Cortex of kidney (tissue), 1 donor: ENCODE measurements at places on chromosomes 11 and 22.

DNA sequence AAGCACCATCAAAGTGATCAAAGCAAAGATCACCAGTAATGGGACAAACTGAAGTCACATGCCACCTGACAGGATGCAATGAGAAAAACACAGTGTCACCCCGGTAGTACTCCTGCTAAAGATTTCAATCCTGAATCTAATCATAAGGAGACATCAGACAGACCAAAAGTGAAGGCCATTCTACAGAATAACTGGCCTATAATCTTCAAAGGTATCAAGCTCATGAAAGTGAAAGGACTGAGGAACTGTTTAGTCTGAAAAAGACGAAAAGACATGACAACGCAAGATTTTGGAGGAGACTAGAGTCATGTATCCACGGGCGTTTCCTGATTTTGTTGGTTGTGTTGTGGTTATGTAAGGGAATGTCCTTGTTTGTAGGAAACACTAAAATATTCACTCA, 42.4 kb upstream of the TSKU start:
- DNase-seq: no peak

DNA sequence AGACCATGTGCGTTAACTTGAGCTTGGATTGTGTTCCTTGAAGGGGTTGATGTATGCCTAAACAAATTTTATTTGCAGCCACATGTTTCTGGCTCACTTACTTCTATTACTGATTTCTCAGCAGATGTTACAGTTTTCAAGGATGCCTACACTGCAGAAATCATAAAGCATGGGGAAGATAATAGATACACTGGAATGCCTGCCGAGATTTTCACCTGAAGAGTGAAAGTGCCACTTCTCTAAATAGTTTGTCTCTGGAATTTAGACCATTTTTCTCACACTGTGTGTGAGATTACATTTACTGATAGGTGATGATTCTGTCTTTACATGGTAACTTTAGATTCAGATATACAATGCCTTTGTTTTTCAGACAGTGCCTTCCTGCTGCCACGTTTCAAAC, 81.6 kb downstream of the SIK2 start:
- no peak for DNase-seq

- DNase-seq: no peak
Observed at GRCh38 chr22:31578171-31578570, 81.8 kb downstream of the SFI1 start.

GRCh38 chr11:115097796-115098408, 406.3 kb downstream of the CADM1 start:
- no peak for DNase-seq

DNA sequence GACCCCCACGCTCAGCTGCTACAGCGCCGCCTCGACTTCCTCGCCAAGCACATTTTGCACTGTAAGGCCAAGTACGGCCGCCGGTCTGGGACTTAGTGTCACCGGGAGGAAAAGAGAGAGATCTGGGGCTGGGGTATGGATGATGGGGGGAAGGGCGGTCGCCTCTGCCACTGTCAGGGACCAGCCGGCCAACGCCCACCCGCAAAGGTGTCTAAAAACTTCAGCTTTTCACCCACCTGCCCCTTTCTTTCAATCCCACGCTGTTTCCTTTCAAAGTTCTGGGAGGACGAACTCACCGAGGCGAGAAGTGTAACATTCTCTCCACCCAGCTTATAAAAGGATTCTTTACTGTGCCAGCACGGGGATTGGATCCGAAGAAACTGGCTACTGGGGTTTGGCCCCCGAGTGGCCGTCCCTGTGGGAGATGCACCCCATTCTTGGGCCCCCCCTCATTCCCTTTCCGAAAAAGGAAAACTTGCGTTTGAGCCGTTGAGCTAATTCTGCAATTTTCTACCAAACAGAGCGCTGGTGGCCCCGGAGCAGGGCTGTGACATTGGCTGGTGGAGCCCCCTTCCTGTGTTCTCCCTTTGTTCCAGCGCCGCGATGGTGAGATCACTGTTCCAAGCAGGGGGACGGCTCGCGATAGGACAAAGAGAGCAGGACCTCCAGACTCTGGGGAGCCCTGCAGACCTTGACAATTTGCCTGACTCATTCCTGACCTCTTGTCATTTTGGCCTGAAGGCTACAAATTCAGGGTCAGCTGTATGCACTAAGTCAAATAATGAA, 1.8 kb downstream of the FJX1 start:
- DNase-seq: no peak

DNA sequence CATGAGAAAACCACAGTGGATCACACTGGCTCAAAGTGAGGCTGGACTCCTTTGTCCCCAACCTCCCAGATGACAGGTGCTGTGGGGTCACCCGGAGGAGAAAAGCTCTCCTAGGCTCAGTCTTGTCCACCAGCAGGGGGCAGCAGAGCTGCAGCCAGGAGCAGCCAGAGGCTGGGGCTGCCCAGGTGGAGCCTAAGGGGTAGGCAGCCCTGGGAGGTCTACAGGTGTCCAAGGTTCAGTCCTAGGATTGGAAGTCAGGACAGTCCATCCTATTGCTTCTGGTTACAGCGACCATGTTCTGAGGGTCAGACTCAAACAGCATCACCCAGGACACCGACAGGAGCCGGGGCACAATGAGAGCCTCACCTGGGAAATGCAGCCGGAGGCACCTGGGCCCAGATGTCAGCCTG, 77.6 kb upstream of the IGLL5 start:
- no peak for DNase-seq

GRCh38 chr22:30097861-30098260, 17.6 kb downstream of the HORMAD2 start:
- DNase-seq: no peak

DNA sequence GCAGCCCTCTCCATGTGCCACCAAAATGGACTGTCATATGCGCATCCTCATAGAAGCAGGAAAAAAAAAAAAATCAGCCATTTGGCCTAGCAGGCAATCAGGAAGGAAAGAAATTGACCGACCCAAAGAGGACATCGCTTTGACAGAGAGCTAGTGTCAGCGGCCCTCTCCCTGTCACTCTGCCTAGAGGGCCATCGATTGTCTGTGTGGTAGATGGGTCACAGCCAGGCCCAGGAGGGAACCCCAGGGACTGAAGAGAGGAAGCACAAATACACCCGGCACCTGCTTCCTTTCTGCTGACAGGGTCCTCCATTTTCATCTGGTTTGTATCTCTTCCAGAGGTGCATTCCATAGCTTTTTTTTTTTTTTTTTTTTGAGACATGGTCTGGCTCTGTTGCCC, 21.8 kb downstream of the VPS37C start:
- no peak for DNase-seq

DNA sequence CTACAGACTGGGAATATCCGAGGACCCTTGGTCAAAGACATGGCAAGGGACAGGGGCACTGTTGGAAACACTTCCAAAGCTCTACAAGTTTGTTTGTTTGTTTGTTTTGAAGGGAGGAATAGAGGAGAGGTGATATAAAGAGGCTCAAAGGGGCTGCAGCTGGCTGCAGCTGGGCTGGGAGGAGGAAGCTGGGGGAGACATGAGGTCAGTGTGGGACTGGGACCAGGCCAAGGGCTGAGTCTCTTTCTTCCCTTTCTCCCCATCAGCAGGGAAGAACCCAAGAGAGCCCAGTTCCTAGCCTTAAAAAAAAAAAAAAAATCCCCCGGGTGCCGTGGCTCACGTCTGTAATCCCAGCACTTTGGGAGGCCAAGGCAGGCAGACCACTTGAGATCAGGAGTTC, 5.0 kb downstream of the RHOG start:
- DNase-seq: no peak

- no peak for DNase-seq
Observed at GRCh38 chr11:45959851-45960250, 37.4 kb downstream of the LARGE2 start.

DNA sequence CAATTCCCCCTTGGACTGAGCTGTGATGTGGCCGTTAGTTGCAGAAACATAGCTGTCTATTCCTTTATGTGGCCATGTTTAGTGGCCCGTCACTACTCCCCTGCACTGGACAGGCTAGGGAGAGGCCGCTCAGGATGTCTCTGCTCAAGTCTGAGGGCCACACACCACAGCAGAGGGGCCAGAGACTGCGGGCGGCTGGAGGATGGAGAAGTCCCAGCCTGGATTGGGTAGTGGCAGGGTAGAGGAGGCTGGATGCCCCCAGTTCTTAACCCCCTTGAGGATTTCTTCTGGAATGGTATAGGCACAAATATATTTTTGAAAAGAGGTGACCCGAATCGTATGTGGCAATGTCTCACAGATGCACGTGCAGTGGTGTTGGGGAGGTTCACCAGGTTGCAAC, 116.4 kb upstream of the B3GAT1 start:
- no peak for DNase-seq

DNA sequence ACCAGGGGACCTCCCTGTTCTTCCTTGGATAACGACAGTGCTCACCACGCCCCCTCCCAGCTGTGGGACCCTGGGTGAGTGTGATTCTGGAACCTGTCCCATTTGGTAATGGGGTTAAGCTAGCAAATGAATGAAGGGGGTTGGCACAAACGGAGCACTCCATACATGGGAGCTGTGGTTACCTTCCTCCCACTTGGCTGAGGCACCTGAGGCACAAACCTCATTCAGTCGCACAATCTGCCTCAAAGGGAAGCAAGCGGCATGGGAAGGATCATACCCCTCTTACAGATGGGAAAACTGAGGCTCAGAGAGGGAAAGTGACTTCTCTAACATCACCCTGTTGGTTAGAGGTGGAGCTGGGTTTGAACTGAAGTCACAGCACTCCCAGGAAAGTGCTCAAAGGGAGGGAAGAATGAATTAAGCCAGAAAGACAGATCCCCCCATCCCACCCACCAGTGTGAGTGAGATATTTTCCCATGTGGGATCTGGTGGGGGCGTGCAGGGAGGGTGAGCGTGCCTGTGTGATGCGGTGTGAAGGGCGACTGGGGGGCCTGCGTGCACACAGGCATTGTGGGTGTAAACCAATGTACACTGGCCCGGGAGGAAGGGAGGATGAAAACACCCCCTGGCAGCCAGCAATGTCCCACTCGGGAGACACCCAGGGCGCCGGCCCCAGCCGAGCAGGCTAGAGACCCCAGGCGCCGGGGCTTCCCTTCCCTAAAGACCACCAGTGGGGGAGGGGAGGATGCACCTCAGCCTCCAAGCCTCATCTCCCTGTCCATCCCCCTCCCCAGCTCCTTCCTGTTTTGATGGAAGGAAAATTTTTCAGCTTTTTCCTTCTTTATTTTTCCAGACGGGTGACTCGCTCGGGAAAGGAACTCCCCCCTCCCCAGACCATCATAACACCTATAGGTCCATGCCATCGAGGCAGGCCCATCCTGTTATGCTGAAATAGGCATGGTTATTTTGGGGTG, 8.0 kb upstream of the PDGFB start:
- no peak for DNase-seq

- DNase-seq: no peak
Observed at GRCh38 chr22:21995660-21996059, 13.1 kb upstream of the TOP3B start.

- DNase-seq: no peak
Observed at GRCh38 chr22:17501679-17502285, 61.5 kb upstream of the SLC25A18 start.

DNA sequence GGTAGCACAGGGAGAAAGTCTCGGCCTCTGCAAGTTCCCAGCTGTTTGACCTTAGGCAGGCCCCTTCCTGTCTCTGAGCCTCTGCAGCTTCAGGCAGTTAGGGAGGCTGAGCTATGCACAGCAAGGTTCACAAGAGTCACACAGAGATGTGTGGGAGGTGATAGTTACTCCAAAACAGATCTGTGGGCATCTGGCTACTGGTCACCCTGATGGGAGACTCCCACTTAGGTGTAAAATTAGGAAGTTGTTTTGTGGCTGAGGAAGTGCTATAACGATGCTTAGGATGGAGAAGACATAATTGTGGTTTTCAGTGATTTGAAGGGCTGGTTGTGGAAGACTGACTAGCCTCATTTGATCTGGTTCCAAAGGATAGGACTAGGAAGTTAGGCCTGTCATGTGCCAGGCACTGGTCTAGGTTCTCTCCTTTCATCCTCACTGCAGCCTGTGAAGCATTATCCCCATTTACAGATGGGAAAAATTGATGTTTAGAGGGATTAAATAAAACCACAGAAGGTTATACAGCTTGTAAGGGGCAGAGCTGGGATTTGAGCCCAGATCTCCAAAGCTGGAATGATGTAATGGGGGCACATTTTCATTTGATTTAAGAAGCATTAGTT, 13.5 kb downstream of the ACO2 start:
- DNase-seq: no peak

DNA sequence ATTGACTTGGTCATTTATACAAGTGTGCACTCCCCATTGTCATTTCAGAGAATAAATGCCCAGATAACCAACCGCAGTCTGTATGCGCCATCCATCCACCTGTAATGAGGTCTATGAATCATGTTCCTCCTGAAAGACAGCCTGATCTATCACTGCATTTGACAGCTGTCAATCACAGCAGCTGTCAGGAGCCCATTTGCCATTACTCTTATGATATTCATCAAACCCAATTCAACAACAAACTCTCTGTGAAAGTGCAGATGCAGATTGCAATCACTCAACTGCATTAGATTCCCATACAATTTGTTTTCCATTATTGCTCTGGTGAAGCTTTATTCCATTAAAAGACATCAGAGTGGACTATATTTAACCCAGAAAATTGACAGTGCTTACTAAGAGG, 586.9 kb upstream of the KIRREL3 start:
- no peak for DNase-seq

DNA sequence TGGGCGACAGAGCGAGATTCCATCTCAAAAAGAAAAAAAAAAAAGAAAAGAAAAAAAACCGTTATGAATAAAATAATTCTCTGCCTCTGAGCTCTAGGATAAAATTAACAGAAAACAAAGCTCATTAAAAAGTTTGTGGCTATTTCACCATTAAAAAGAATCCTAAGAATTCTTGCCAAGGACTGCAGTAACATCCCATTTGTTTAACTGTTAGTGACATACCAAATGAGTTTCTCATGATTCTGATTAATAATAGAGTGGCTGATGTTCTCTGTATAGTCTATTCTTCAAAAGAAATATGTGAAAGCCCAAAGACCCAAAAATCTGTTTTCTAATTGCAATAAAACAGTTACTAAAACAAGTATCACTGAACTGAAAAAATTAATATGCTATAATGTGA, 19.7 kb downstream of the CLNS1A start:
- DNase-seq: no peak

GRCh38 chr22:49546811-49547585, 280.7 kb downstream of the BRD1 start:
- DNase-seq: no peak

- DNase-seq: no peak
Observed at GRCh38 chr22:49415151-49415951, 412.3 kb downstream of the BRD1 start.

DNA sequence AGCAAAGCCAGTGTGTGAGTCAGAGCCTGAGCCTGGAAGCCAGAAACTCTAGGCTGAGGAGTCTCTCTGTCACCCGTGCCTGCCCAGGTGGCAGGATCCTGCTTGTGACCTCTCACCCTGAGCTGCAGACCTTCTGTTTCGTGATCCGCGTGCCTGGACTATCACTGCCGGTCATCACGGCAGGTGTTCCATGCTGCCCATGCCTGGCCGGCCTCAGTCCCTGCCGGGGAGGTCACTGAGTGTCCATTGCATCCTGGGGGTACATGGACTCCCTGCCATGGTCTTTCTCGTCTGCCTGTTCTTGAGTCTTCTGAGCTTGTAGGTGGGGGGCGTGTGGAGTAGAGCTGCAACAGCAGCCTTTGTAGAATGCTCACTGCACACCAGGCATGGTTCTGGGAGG, 1032.4 kb downstream of the TBC1D22A start:
- DNase-seq: no peak

GRCh38 chr11:41714101-41714500, 254.6 kb upstream of the LRRC4C start:
- no peak for DNase-seq

GRCh38 chr11:61353131-61354067, 8.3 kb downstream of the CYB561A3 start:
- no peak for DNase-seq
